ENCODE measurements at places on chromosomes 16 and 17.
A peak's percentile ranks its signal among the peaks of the same experiment; 100 is the strongest.

DNA sequence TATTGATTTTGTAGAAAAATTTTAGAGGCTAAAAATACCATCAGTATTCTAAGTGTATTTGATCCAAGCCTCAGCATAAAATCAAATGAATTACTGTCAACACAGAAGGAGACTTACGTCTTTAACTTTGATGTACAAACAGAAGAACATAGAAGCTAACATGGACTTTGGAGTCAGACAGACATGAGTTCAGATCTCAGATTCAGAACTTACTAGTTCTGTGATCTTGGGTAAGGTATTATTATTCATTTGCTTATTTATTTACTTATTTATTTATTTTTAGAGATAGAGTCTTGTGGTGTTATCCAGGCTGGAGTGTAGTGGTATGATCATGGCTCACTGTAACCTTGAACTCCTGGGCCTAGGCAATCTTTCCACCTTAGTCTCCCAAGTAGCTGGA, 4.0 kb upstream of the SLFN12L start:
- DNase-seq: no peak

GRCh38 chr17:71180801-71181385, 939.9 kb upstream of the SOX9 start:
- DNase-seq: no peak

DNA sequence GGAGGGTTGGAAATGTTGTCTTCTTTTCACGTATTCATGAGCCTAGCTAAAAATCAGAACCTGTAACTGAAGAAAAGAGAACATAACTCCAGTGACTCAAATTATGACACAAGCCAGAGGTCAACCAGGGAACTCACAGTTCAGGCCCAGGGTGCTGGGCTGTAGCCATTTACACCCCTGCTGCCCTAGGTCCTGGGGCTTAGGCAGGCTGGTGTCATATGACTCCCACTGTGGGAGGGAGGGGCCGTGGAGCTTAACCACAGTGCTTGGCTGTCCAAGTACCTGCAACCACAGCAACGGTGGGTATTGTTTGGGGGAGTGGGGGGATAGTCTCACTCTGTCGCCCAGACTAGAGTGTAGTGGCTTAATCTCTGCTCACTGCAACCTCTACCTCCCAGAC, 71.1 kb upstream of the AMZ2 start:
- no peak for DNase-seq

GRCh38 chr16:21639493-21639892, 12.9 kb downstream of the IGSF6 start:
- no peak for DNase-seq

- DNase-seq: peak; percentile 41
Observed at GRCh38 chr16:57736419-57737351, 1.1 kb downstream of the KATNB1 start.
